ENCODE measurements at places on chromosomes 6 and 20. TPM values are rescaled to one million over a fixed set of nuclear protein-coding genes. Genes with fewer than 3 reads are reported as not detected.

KHDRBS2 gene
- total RNA-seq: not detected

DNA sequence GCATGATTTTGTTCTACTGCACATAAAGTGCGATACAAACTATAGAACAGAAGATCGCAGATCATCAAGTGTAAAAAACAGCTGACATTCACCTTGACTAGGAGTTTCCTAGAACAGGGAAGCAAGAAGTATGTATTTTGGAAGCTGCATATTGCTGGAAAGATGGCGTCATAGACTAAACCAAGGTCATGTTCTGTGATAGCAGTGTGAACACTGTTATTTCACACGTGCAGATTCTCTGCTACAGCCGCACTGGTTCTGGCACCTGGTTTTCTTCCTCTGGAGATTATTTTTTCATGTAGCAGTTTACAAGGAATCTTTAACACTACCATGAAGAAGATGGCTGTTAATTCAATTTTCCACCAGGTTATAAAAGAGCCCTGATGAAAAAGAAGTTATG lies 681.2 kb downstream of the PRKN start:
- H3K36me3 ChIP-seq: no peaks in the 10 kb centered on the region
- DNase-seq: no peak
- H3K4me1 ChIP-seq: no peaks in the 10 kb centered on the region
- no peaks in the 10 kb centered on the region for H3K27me3 ChIP-seq
- no peak overlapping the region for H3K4me3 ChIP-seq

DNA sequence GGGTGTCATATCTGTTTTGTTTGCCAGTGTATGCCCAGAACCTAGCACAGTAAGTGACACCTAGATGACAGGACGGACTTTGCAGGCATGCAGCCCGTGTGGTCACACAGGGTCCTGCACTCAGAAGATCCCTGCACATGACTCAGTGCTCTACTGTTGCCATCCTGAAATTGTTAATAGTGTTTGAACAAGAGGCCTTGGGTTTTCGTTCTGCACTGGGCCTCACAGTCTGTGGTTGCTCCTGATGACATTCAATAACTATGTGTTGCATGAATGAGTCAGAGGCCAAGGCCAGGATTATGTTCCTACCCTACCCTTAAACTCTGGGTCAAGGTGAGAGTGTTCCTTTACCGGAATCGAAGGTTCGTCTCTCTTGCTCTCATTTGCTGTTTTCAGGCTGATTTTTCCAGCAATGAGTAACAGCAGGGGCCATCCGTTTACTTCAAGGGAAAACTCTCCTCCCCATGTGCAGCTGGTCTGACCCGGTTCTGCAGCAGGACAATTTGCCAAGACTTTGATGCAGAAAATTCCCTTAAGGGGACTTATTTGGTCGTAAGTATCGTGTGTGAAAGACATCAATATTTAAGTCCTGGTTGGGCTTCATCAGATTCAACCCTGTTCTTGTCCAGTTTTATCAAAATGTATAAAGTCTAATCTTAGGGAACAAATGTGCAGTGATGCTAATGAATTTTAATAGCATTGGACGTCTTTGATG lies 13.0 kb upstream of the PFDN4 start:
- no peak for DNase-seq
- H3K27me3 ChIP-seq: peaks cover 14% of the 10 kb centered on the region
- no peaks in the 10 kb centered on the region for H3K36me3 ChIP-seq
- H3K4me3 ChIP-seq: no peak overlapping the region
- no peaks in the 10 kb centered on the region for H3K4me1 ChIP-seq

- no peaks in the 10 kb centered on the region for H3K36me3 ChIP-seq
- no peak for DNase-seq
- no peak overlapping the region for H3K27ac ChIP-seq
- no peaks in the 10 kb centered on the region for H3K4me1 ChIP-seq
- H3K27me3 ChIP-seq: peaks cover 13% of the 10 kb centered on the region
These were observed 162.9 kb upstream of the SASH1 start for GRCh38 chr6:148179786-148180185.

DNA sequence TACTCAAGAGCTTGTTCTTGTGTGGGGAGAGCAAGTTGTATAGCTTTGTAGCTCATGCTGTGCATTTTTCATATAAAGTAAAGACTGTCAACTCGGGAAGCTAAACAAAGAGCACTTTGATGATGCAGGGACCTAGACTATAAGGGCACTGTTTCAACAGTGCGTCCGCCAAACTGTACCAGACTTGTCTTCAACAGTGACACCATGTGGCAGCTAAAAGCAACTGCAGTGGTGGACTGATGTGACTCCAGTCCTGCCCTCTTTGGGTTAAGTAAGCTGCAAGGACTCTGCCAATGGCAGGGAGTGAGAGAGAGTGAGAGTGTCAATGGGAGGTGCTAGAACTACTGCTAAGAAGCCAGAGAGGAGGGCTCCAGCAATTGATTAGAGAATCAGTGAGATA lies 48.1 kb upstream of the MC3R start:
- H3K4me3 ChIP-seq: no peak overlapping the region
- H3K27ac ChIP-seq: no peak overlapping the region
- H3K4me1 ChIP-seq: no peaks in the 10 kb centered on the region
- no peaks in the 10 kb centered on the region for H3K27me3 ChIP-seq

DNA sequence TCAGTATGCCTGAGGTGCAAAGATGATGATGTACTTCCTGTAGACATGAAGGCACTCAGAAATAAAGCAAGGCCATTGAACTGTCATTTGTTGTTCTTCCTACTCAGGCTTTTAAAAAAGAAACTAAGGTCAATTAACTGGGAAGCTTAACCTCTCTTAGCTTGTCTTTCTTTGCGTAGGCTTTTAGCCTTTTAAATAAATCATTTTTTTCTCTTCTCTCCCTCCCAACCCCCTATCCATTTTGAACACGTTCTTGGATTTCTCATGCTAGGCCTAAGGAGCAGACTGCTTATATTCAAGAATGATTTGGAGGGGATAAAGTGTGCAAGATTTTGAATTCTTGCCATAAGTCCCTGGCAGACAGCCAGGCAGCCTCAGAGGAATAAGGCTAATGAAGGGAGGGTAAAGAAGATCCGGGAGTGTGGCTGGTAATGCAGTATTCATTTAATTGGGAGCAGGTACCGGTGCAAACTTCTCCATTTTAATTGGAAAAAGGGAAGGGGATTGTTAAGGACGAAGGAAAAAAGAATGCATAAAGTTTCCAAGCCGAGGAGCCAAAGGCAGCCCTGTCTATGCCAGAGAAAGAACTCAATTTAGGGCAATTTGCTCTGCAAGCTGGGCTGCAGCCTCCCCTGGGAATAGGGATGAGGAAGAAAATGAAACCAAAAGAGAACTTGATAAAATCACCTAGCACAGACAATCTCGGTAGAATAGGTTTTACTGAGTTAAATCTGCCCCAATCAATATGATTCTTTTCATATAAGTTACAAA lies 343.8 kb upstream of the MMS22L start:
- no peaks in the 10 kb centered on the region for H3K4me1 ChIP-seq
- no peak for DNase-seq
- H3K36me3 ChIP-seq: no peaks in the 10 kb centered on the region
- H3K27me3 ChIP-seq: no peaks in the 10 kb centered on the region
- no peak overlapping the region for H3K4me3 ChIP-seq
- H3K27ac ChIP-seq: no peak overlapping the region

GRCh38 chr6:9370480-9370879 lies 935.1 kb upstream of the SLC35B3 start:
- no peaks in the 10 kb centered on the region for H3K4me1 ChIP-seq
- H3K27me3 ChIP-seq: no peaks in the 10 kb centered on the region
- no peak overlapping the region for H3K27ac ChIP-seq
- no peak for DNase-seq

DNA sequence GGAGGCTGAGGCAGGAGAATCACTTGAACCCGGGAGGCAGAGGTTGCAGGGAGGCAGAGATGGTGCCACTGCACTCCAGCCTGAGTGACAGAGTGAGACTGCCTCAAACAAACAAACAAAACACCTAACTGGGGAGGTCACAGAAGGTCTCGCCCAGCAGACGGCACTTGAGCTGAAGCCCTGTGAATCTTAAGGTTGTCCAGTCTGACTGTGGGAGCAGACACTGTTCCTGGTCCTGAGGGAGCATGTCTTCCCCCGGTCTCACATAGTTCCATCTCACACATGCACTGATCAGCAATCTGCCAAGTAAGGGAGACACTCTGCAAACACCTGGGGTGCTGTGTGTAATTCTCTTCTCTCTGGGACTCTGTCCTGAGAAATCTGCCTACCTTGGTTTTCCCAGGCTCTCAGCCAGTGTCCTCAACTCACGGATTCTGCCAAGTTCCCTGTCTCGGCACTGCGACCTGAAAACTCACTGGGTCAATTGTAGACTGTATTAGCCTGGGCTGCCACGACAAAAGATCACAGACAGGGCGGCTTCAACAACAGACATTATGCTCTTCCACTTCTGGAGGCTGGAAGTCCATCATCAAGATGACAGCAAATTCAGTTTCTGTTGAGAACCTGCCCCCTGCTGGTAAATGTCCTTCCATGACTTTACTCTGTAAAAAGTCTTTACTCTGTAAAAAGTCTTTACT lies 94.3 kb downstream of the JPH2 start:
- peaks cover 25% of the 10 kb centered on the region for H3K27me3 ChIP-seq

DNA sequence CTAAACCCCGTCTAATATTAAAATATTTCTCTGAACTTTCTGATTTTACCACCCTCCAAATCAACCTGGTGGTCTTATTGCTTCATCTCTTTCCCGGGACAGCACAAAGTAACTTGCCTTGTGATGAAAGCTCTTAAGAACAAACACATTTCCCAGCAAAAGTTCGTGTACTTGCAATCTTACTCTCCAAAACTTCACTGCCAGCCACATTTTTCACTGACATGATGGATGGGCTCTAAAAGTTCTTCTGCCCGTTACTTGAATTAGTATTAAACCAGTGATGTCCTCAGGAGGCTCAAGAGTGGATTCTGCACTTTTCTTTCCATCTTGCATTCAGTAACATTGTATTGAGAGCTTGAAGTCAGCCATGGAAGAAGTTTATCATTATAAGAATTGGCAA lies 731.6 kb upstream of the GJE1 start:
- H3K27ac ChIP-seq: no peak overlapping the region
- peaks cover 18% of the 10 kb centered on the region for H3K4me1 ChIP-seq
- H3K36me3 ChIP-seq: no peaks in the 10 kb centered on the region

DNA sequence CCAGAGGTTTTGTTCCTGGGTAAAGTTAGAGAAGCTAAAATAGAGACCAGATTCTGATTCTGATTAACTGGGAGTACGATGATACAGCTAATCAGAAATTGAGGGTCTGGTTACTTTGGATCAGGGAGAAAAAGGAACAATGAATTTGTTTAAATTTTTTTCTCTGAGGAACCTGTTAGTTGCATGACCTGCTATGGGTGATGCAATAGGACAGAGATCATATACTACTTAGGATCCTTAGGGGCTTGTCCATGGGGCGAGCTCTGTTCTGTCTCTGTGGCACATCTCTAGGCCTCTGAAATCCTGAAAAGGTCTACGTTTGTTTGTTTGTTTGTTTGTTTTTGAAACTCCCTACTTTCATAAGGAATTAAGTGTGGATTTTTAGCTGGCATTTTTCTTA lies 166.1 kb upstream of the LAMP5 start:
- no peak overlapping the region for H3K4me3 ChIP-seq
- H3K27me3 ChIP-seq: no peaks in the 10 kb centered on the region
- H3K27ac ChIP-seq: no peak overlapping the region
- H3K4me1 ChIP-seq: no peaks in the 10 kb centered on the region
- no peaks in the 10 kb centered on the region for H3K36me3 ChIP-seq

DNA sequence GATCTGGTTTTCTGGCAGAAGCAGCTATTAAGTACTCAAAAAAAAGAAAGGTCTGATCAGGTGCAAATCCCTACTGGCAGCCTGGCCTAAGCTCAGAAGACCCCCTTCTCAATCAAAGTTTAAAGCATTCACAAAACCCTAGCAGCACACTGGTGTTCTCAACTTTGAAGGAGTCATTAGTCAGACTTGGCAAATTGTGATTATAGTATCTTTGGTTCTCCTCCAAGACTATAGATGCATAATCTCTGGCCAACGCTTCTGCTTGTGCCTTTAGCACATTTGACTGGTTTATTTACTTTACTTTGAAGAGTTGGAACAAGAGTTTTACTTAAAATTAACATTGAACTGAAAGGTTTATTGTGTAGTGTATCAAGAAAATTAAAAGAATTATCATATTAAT lies 248.9 kb downstream of the PTPRK start:
- H3K27me3 ChIP-seq: no peaks in the 10 kb centered on the region
- no peaks in the 10 kb centered on the region for H3K36me3 ChIP-seq
